NCI-H1436 (cell line): ENCODE measurements at places on chromosomes 11 and 22.
A peak's percentile ranks its signal among the peaks of the same experiment; 100 is the strongest.

GRCh38 chr22:26621663-26622062 is at the start of gene CRYBA4:
Gene CRYBA4 (plus strand): TSS chr22:26621963. CDS start chr22:26622597, 634 bp downstream.
- DNase-seq: no peak

DNA sequence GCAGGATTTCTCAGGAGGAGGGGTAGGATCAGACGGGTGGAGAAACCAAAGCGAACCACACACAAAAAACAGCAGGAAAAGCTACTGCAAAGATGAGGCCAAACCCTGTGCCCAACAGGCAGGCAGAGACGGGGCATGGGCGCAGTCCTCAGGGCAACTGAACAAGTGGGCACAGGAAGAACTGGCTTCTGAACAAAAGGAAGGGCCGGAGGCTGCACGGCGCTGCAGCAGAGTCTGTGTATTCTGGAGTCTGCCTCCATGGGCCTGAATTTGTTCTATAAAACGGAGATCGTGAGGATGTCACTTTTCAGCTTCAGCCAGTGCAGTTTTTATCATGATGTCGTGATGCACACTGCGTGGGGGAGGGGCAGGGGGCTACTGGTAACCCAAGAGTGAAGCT is 1026.0 kb downstream of the TBC1D22A start:
- no peak for DNase-seq

DNA sequence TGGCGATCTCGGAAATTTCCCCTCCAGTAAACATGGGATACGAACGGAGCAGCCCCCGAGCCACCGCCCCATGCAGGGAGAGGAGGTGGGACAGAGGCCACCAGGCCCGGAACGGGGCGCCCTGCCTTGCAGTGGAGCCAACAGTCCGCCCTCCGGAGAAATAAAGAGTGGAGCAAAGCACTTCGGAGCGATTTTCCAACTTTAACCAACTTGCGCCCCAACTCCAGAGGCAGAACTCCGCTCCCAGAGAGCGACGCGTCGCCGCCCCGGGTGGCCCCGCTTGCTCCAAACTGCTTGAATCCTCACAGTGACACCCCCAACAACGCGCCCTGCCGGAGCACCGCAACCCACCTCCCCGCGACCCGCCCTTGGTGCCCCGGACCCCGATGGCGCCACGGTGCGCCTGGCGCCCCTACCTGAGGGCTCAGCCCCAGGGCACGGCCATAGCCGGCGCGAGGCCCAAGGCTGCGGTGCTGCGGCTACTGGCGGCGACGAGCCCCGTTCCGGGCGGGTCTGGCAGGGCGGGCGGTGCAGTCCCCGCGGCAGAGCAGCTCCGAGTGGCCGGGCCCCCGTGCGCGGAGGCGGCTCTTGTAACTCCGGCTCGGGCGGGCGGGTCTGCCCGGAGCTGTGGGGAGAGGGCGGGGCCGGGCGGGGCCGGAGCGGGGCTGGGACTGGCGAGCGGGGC is at the start of gene AHNAK:
AHNAK (minus strand) TSS at position 563 of the 685 bp plus-strand sequence. CDS start 10,708 bp downstream, outside the sequence.
- no peak for DNase-seq

DNA sequence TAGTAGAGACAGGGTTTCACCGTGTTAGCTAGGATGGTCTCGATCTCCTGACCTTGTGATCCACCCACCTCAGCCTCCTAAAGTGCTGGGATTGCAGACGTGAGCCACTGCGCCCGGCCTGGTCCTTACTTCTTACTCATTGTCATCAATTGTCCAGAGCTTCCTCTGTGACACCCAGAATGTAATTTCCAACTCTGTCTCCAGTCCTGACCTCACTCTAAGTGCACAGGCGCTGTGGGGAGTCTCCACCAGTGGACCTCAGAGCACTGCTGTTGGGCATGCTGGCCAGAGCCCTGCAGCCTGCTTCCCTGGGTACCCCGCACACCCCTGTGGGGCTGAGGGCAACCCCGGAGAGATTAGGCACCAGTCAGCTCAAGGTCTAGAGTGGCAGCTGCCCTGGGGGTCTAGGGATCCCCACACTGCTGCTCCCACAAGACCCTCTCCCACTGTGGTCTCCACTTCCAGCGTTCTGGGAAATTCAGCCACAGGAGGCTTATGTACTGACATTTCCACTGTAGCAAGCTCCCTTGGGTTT is 1140.3 kb downstream of the TBC1D22A start:
- no peak for DNase-seq

DNA sequence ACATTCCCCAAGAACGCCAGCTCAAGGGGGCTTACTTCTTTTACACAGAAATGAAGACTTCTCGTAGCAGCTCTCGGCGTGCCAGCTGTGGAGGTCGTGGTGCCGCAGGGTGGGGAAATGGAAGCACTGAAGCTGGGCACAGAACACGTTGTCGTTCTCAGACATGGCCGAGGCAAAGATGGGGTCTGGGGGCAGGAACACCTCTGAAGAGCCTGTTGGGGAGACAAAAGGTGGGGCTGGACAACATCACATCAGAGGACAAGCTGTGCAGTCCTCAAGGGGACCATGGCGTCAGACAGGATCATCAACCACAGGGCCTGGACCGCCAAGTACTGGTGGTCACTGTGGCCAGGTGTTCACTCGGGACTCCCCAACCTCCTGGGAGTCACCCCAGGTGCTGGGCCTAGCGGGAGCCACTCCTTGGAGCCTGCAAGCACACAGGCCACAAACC is 65.2 kb downstream of the DGCR2 start:
- no peak for DNase-seq

DNA sequence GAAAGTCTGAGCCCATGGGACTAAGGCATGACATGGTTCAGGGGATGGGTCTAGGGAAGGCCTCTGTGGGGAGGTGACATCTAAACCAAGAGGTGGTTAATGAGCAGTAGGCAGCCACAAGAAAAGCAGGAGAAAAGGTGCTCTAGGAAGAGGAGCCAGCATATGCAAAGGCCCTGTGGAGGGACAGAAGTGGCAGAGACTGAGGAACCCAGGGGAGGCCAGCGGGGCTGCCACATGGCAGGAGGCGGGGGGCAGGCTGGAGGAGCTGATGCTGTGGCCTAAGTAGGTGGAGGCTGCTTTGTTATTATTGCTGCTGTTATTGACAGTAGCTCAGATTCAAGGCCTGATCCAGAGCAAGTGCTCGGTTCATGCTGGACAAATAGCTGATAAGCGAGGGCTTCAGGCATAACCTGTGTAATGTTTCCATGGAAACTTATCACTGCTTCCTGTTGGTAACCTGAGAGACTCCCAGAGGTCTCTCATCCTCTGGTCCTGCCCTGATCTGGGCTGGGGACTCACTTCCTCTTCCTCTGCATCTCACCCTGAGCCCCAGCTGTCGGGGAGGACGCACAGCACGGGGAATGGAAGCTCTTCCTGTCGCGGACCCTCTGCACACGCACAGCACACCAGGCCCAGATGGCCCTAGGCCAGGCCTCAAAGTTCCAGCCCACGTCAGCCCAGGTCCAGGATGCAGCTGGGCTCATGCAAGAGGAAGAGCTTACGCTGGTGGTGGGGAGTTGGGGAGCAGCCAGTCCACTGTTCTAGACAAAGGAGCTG is 75.2 kb upstream of the TP53I11 start:
- DNase-seq: peak; percentile 42

DNA sequence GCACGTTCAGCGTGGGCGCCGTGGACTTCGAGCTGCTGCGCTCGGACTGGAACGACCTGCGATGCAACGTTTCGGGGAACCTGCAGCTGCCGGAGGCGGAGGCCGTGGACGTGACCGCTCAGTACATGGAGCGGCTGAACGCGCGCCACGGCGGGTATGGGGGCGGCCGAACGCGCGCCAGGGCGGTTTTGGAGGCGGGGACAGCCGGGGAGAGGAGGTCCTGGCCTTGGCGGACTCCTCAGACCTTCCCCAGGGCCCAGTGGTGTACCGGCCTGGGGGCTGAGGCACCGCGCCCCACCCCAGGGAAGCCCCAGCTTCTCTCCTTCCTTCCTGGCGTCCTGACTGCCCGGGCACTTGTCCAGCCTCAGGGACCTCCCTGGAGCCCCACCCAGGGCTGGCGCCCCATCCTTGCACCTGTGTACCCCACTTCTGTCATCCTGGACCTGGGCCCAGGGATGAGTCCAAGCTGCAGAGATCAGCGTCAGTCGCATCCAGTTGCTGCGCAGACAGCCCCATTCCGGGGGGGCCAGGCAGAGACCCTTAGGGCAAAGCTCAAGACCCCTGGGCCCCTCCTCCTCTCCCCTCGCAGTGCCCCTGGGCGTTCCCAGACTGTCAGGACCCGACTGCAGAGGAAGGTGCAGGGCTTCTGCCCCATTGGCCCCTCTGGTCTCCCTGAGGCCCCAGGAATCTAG is 8.0 kb downstream of the B4GALNT4 start:
- no peak for DNase-seq

- peak; percentile 75 for DNase-seq
Measured at GRCh38 chr11:57567515-57568329, at the start of gene UBE2L6. Gene UBE2L6 (minus strand): TSS chr11:57567672. CDS start chr11:57567611, 61 bp downstream.

GRCh38 chr22:35830305-35830704 is 112.6 kb downstream of the APOL5 start:
- DNase-seq: no peak

DNA sequence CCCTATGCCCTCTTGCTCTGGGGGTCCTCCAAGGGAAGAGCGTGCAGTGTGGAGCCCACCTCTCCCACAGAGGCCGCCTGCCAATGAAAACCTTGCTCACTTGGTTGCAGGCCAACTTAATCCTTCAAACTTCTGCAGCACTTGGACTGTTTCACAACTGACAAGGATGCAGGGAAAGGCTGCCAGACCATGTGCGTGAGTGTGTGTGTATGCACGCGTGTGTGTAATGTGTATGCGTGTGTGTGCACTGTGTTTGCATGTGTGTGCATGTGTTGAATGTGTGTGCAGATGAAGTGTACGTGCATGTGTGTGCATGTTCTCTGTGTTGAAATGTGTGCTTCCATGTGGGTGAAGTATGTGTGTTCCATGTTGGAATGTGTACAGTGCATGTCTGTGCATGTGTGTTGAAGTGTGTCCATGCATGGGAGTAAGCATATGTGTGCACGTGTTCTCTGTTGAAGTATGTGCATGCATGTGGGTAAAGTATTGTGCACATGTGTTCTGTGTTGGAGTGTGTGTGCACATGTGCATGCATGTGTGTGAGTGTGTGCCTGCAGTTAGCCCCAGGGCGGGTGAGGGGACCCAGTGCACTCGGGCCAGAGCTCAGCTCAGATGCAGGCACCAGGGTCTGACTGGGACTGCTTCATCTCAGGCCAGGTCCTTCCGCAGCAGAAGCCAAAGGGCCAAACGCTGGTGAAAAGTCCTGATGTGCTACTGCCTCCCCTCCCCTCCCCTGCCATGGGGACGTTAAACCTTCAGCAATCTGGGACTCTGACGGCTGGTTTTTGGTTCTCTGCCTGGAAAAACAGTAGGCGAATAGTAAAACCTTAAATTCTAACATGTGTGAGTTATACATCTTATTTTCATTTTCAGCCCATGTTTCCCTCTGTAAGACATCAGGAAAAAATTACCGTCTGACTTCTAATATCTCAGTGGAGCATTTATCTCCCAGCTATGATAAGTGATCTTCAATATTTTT is 72.0 kb downstream of the FLI1 start:
- no peak for DNase-seq

DNA sequence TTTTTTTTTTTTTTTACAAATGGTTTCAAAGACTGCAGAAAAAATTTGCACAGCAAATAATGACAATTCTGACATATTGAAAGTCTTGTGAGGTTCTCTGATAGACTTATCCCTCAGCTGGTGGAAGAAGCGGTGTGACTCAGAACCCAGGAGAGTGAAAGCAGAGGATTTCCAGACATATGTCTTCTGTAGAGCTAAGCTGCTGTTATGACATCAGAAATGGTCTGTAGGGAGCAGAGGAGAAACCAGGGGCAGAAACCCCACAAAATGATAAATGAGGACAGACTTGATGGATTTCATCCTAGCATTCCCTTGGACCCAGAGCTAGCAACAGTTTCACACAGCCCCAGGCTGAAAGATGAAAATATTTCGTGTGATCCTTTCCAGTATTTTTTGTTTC is 582.6 kb downstream of the METTL15 start:
- no peak for DNase-seq

GRCh38 chr11:77677138-77677537 is 39.5 kb upstream of the CLNS1A start:
- no peak for DNase-seq

DNA sequence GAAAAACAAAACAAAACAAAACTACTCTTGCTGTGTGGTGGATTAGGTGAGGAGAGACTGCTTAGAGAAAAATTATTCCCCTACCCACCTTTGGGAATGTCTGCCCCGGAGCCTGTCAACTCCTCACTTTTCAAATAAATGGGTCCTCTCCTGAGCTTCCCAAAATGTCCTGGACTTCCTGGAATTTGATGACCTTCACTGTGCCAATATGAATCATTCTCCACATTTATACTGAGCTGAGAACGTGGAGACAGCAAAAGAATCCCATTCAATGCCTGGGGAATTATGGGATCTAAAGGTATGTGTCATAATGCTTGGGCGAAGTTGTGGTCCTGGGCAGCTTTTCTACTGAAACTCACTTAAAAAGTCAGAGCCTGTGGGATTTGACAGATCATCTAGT is 136.8 kb downstream of the KIF18A start:
- DNase-seq: no peak

DNA sequence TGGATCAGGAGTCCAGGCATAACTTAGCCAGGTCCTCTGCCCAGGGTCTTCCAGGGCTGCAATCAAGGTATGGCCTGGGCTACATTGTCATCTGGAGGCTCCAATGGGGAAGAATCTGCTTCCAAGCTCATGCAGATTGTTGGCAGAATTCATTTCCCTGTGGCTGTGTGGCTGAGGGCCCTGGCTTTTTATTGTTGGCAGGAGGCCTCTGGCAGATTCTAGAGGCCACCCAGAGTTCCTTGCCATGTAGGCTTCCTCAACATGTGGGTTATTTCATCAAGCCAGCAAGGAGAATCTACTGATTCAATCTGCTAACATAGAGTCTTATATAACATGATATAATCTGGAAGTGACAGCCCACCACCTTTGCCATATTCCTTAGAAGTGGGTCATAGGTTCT is 16.4 kb upstream of the EP300 start:
- no peak for DNase-seq

DNA sequence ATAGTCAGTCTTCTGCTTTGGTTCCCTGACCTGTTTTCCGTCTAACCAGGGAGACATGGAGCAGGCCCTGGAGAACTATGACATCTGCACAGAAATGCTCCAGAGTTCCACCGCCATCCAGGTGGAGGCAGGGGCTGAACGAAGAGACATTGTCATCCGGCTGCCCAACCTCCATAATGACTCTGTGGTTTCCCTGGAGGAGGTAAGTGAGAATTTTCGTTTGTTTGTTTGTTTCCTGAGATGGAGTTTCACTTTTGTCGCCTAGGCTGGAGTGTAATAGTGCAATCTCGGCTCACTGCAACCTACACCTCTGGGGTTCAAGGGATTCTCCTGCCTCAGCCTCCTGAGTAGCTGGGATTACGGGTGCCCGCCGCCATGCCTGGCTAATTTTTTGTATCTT is 52.9 kb downstream of the CABIN1 start:
- DNase-seq: no peak

- no peak for DNase-seq
Measured at GRCh38 chr22:28505416-28506149, 174.1 kb downstream of the TTC28 start.

GRCh38 chr22:23862103-23862502 is 4.4 kb downstream of the SLC2A11 start:
- DNase-seq: peak; percentile 54

GRCh38 chr11:117220999-117221774 is 10.7 kb downstream of the PCSK7 start:
- no peak for DNase-seq

GRCh38 chr11:35623621-35624168 is 5.4 kb downstream of the FJX1 start:
- DNase-seq: no peak
